ENCODE measurements at places on chromosomes 11 and 22.

GRCh38 chr22:32660292-32660691 lies 141.2 kb upstream of the TIMP3 start:
- no peak for DNase-seq

GRCh38 chr22:39316440-39317083 lies 2.9 kb downstream of the RPL3 start:
- no peak for DNase-seq

- DNase-seq: no peak
Measured at GRCh38 chr11:71489311-71490043, 36.5 kb downstream of the NADSYN1 start.

- no peak for DNase-seq
Measured at GRCh38 chr22:44666207-44666585, 35.8 kb upstream of the PRR5 start.

DNA sequence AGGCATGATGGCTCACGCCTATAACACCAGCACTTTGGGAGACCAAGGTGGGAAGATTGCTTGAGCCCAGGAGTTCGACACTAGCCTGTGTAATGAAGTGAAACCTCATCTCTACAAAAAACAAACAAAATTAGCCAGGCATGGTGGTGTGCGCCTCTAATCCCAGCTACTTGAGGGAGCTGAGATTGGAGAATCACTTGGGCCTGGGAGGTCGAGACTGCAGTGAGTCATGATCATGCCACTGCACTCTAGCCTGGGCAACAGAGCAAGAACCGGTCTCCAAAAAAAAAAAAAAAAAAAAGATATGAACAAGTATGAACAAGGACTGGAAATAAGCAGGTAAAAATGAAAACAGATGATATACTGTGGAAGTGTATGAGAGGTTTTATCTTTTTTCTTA lies 54.1 kb upstream of the SOX6 start:
- DNase-seq: no peak

- peak; percentile 26 for DNase-seq
Measured at GRCh38 chr11:129295746-129296145, 79.9 kb upstream of the BARX2 start.

GRCh38 chr11:48040830-48041444 lies 60.6 kb downstream of the PTPRJ start:
- no peak for DNase-seq

GRCh38 chr11:8839306-8839956 lies 71.6 kb upstream of the AKIP1 start:
- no peak for DNase-seq

- no peak for DNase-seq
Measured at GRCh38 chr11:110966131-110966530, 253.9 kb upstream of the ARHGAP20 start.

DNA sequence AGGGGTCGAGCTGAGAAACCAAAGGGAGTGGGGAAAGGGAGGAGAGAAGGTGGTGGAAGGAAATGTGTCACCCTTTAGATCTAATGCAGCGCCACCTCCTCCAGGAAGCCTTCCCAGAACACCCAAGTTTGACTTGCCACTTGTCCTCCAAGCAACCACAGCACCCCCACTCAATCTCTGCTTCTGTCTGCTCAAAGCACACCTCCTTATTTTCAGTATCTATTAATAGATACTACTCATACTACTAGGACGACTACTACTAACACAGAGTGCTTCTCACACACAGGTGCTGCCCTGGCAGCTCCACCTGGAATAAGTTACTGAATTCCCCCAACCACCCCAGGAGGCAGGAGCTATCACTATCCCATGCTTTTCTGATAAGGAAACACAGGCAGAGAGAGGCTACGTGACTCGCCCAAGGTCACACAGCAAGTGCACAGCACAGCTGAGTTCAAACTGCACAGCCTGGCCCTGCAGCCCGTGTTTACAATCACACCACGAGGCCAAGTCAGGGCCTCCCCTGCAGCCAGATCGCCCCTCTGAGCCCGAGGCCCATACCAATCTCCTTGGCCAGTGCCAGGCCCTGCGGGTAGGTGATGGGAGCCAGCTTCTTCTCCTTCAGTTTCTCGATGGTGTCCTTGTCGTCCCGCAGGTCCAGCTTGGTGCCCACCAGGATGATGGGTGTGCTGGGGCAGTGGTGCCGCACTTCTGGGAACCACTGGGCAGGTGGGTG lies 13.2 kb downstream of the RAC2 start:
- DNase-seq: no peak

DNA sequence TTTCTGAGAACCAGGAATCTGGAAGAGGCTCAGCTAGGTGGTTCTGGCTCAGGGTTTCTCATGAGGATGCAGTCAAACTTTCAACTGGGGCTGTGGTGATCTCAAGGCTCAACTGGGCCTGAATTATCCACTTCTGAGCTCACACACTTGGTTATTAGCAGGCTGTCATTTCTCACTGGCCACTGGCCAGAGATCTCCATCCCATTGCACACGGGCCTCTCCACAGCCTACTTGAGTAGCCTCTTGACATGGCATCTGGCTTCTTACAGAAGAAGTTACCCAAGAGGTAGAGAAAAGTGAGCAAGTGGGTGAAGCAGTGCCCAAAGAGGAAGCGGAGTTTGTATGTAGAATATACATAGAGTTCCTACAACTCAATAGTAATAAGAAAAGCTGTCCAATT lies 16.0 kb downstream of the CALCA start:
- no peak for DNase-seq

Measured in AG04449 (cell line).